ENCODE measurements at places on chromosomes 4 and X. TPM values are rescaled to one million over a fixed set of nuclear protein-coding genes. Genes with fewer than 3 reads are reported as not detected.

ADH7 gene
- not detected for total RNA-seq

SPANXB1 gene
- total RNA-seq = 31.4 TPM

SLC26A1 gene
- 1.3 TPM for total RNA-seq

ABHD18 gene
- total RNA-seq = 12.4 TPM

PPEF2 gene
- total RNA-seq = not detected

FGD1 gene
- total RNA-seq = 20.3 TPM

CSAG1 gene
- total RNA-seq = 33.2 TPM

F8A2 gene
- total RNA-seq = not detected

CDKL2 gene
- total RNA-seq = 0.38 TPM

CXCL8 gene
- total RNA-seq = 0.35 TPM

FGG gene
- total RNA-seq = not detected

Data from PC-9 (cell line).